ENCODE measurements at places on chromosomes 12 and 14.

DNA sequence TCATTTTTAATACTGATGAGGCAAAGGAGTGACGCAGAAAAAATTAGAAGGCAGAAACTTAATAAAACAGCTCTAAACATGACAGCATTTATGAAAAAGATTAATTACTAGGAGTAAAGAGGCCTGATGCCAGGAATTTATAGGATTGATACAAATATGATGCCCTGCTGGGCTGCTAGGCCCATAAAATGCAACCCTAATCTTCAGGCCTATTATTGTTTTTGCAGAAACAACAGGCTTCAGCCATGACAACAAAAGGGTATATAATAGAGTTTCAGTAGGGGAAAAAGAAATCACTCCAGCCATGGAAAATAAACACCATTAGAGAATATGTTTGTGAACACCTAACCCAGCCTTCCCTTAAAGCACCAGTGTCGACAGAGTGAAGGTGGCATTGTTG is 50.6 kb downstream of the OTX2 start:
- no peak for DNase-seq

- DNase-seq: peak; percentile 100
Observed at GRCh38 chr12:53379389-53380103, 430 bp upstream of the SP1 start.

GRCh38 chr12:105977652-105978051 is 161.1 kb downstream of the NUAK1 start:
- DNase-seq: no peak

GRCh38 chr12:119691202-119691810 is 23.4 kb downstream of the PRKAB1 start:
- DNase-seq: no peak

- no peak for DNase-seq
Observed at GRCh38 chr12:15672671-15673270, 116.4 kb downstream of the EPS8 start.

DNA sequence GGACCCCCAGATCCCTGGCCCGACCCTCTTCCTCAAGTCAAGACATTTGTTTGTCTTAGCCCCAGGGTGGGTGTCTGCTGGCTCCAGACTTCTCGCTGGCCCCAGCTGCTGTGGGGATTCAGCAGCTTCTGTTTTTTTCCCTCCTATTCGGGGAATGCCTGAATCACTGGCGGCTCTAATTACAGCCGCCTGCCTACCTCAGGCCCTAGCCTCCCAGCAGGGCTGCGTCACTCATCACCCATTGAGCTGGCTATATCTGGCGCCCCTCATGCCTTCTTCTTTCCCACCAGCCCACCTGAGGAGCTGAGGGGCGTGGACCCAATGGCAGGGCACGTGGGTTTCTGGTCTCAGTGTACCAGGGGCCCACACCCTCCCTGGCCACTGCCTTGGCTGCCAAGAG is 10.1 kb downstream of the KRT80 start:
- DNase-seq: peak; percentile 63

DNA sequence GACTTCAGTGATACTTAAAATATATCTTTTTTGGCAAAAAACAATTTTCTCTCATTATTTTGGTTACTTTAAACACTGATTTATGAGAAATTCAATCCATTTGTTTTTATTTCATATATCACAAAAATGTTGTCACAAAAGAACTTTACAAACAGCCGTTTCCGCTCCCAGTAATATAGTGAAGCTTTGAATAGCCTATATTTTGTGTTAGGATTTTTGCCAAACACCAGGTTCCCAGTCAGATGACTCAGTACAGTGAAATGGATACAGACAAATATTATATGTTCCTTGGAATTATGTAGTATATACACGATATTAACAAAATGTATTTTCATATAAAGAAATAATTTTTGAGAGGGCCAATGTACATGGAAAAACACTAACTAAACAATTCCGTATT is 411.1 kb downstream of the CCER1 start:
- peak; percentile 23 for DNase-seq

DNA sequence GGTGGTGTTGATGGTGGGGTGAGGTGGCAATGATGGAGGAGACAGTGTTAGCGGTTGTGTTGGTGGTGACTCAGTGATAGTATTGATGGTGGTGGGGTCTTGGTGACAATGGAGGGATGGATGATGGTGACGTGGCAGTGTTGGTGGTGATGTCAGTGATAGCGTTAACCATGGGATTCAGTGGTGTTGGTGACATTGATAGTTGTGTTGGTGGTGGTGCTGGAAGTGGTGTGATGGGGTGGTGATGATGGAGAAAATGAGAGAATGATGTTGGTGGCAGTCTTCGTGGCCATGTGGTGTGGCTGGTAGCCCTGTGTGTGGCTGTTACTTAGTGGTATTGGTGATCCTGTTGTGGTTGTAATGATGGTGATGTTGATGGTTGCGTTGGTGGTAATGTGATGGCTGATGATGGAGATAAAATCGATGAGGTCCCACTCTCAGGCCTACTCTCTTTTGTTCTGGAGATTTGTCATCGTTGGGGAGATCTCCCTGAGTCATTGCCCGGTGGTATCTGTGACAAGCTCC is 2.6 kb downstream of the DTX1 start:
- DNase-seq: no peak

DNA sequence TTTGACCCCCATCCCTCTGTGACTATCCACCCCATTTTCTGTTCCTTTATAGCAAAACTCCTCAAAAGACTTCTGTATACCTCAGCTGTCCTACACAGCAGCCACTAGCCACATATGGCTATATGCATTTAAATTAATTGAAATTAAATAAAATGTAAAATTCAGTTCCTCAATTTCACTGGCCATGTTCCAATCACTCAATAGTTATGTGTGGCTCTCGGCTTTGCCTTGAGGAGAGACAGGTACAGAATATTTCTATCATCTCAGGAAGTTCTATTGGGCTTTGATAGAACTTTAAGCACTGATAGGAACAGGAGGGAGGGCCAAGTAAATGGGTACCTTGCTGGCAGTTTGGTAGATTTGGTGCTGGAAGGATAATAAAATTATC is 280.3 kb upstream of the AMIGO2 start:
- no peak for DNase-seq

DNA sequence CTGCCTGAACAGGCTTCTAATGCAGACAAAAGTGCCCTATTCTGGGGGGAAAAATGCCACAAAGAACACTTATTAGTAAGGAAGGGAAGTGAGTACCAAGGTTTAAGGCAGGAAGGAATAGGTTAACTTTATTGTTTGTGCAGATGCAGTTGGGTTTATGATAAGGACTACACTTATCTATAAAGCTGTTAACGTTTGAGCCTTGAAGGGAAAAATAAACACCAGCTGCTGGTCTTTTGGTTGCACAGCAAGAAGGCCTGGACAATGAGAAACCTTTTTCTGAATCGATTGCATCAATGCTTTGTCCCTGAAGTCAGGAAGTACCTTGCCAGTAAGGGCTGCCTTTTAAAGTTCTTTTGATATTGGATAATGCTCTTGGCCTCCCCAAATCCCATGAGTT is 407.8 kb downstream of the ATP23 start:
- DNase-seq: no peak

DNA sequence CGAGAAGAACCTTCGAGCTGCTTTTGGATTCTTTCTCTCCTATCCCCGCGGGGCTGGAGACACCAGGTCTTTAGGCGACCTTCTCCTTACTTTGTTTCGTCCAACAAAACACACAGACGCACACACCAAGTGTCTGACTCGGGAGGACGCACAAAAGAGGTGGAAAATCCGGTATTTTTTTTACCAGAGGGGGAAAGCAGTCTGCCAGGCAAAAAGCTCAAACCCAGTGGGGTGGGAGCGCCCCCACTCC is 2.1 kb downstream of the SIX4 start:
- DNase-seq: peak; percentile 50

- peak; percentile 56 for DNase-seq
Observed at GRCh38 chr12:45284096-45284901, 68.4 kb downstream of the ANO6 start.

DNA sequence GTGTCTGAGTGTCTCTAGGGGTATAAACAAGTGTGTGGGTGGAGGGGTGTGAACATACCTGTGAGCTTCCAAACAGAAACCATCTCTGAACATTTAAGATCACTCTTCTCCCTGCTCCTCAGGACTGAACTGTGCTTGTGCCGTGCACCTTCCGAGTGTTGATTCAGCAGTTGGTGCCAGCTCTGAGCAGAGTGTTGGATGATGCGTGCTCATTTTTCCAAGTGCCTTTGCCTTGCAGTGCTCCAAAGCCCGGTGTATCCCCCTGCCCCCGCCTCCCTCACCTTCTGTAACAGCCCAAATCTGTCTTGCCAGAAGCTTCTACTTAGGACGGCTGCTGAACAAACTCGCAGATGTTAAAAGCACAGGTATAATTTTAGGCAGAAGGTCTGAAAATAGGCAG is 4.4 kb downstream of the WSCD2 start:
- DNase-seq: no peak

DNA sequence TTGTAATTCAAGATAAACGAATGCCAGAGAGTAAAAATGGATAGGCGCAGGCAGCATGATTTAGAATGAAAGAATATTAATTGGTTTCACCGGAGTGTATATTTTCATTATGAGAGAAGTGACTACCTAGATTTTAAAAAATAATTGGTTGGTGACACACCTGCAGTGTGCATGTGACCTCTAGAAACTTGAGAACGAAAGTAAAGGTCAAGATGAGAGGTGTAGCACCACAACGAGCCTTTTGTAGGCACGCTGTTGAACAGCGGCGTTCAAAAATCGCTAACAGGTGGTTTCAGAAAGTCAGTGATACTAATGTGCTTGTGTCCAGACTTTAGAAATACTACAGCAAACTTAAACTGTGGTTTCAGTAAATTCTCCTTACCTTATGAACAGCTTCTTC is 123.8 kb downstream of the NPAS3 start:
- DNase-seq: no peak

DNA sequence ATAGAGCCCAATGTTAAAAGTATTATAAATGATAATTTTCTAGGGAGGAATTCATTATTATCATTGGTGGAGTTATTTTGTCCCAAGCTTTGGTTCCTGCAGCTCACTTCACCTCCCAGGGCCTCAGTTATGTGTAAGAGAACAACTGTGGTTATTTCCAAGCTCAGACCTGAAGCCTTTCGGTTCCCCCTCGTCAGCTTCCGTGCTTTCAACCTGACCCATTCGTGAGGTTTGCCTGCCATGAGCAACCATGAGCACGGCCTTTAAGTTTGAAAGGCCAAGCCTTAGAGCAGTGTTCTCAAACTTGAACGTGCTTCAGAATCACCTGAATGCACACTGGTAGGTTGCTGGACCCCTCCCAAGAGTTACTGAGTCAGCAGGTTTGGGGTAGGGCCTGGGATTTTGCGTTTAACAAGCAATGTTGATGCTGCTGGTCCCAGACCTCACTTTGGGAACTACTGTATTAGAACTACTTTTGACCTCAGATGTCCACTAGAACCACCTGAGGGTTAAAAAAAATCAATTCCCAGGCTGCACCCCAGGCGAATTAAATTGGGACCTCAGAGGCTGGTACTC is 133.0 kb upstream of the PRMT8 start:
- DNase-seq: no peak
